Endothelial cell of umbilical vein (primary cell): ENCODE measurements at places on chromosomes 2 and 18. TPM values are rescaled to one million over a fixed set of nuclear protein-coding genes. Genes with fewer than 3 reads are reported as not detected.

The IL37 gene
- not detected in 2 replicates for total RNA-seq

The TRIM54 gene
- total RNA-seq = 0.42 and 0.51 TPM in 2 replicates

The DSEL gene
- total RNA-seq = 4.5 TPM in 2 replicates

The DLX2 gene
- not detected in 2 replicates for total RNA-seq

The DNAH6 gene
- total RNA-seq = 0.24 and 0.25 TPM in 2 replicates

The HYCC2 gene
- 20.3 and 21.2 TPM in 2 replicates for total RNA-seq
